ENCODE measurements at places on chromosomes 1 and 21.

DNA sequence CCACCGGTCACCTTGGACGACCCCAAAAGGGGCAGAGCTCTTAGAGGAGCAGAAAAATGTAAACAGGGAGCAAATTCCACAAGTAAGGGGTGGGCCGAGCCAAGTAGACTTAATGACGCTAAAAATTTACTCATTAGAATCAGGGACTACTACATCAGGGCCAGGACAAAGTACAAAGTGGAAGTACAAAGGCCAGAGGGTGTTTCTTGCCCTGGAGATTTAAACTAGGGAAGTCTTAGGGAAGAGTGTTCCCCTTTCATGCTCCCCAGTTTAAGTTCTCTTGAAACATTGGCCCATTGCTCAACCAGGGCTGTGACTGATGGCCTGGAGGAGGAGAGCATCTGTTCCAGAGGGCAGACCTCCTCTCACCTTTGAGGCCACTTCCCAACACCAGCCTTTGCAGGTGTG is 48.6 kb downstream of the BACH1 start:
- no peak for DNase-seq

DNA sequence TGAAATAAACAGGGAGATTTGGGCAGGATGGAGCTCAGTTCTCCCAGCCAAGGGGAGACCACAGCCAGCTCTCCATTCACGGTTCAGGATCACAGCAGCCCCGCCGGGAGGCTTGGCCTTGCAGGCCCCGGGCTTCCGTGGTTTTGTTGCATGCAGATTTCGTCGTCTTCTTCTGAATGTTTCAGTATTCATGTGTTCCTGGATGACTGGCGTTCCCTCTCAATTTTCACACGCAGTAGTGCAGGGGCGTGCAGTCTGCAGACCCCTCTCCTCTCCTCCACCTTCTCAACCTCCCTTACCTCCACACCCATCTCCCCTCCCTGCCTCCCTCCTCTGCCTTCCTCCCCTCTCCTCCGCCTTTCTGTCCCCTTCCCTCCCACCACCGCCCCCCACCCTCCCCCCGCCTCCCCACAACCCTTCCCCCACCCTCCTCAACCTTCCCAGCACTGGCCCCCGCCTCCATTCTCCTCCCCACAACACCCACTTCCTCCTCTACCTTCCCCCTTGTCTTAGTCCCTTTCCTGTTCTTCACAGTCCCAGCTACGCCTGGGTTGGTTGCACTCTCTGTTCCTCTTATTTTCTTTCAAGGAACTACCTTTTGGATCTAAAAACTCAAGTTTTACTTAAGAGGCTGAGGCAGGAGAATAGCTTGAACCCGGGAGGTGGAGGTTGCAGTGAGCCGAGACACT is 8.4 kb upstream of the SLC19A1 start:
- no peak for DNase-seq

DNA sequence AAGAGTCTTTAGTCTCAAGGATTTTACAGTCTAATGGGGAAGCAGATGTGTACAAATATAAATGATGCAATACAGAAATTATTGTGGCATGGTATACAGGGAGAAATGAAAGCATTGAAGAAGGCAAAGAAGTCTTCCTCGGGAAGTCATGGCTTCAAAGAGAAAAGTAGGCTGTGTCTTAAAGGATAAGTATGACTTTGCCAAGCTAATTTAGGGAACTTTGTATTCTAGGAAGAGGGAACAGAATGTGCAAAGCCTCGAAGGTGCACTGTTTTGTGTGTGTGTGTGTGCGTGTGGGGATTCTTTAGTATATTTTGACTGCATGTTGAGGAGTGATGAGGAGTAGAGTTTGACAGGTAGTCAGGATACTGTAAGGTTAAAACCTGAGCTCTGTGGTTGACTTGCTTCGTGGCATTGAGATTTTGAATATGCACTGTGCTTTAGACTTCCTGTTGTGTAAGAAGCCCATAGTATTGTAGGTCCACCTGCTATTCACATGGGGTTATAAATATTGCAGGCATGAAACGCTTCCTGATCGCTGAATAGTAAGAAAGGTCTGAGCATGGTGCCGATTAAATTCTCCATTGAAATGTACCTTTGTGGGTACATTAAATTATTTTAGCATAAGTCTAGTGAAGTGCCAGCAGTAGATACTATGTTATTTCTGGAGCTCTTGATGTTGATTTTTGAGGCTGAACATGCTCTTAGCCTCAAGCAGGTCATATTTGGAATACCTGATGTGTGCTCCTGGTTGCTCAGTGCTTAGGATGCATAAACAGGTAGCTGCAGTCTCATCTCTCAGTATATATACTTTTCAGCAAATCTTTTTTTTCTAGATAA is 8.0 kb downstream of the SMAP2 start:
- DNase-seq: no peak

- no peak for DNase-seq
Measured at GRCh38 chr1:114011796-114012195, 32.5 kb downstream of the OLFML3 start.

GRCh38 chr1:4596486-4596885 is 57.9 kb upstream of the AJAP1 start:
- no peak for DNase-seq

DNA sequence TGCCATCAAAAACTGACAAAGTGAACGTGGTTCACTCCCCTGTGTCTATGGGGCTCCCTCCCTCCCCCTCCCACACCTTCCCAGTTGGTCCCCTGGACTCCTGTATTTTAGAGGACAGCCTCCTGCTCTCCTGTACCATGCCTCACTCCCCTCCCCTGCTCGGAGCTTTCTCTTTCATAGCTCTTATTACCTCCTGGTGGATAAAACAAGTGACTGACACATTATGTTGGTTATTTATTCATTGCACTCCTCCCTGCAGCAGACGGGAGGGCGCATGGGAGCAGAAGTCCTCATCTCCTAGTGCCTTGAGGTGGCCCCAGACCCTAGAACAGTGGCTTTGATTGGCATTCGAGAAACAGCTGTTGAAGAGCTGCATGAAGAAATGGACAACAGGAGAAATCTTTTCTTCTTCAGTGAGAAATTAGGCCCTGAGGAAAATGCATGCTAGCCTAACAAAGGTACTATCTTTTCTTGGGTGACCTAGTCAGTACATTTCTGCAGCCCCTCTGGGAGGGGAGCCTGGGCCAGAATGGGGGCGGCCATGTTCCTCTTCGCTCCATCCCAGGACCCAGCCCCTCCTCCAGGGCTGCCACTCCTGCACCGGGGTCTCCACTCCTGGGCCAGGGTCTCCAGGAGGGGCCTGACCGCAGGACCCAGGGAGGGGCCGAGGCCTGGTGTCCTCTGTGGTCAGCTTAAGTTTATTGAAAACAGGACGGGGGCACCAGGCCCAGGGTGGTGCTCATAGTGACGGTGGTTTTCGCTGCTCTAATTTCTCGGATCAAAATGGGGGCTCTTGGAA is 1.2 kb upstream of the TFF1 start:
- no peak for DNase-seq

DNA sequence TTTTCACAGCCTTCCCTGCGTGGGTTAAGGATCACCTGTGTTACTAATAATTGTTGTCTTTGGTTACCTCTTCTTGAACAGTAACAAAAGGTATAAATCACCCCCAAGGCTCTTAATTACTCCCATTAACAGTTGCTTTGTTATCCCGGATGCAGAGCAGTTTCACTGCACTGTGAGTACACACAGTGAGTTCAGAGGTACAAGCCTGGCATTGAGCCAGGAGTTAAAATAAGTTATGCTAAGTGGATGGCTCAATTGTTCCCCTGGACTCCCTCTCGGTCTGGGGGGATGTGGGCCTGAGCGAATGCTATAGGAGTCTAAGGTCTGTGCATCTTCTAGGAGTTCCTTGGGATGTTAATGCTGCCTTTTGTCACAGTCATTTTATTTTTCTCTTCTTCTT is 258.3 kb downstream of the ATG4C start:
- peak; percentile 78 for DNase-seq

DNA sequence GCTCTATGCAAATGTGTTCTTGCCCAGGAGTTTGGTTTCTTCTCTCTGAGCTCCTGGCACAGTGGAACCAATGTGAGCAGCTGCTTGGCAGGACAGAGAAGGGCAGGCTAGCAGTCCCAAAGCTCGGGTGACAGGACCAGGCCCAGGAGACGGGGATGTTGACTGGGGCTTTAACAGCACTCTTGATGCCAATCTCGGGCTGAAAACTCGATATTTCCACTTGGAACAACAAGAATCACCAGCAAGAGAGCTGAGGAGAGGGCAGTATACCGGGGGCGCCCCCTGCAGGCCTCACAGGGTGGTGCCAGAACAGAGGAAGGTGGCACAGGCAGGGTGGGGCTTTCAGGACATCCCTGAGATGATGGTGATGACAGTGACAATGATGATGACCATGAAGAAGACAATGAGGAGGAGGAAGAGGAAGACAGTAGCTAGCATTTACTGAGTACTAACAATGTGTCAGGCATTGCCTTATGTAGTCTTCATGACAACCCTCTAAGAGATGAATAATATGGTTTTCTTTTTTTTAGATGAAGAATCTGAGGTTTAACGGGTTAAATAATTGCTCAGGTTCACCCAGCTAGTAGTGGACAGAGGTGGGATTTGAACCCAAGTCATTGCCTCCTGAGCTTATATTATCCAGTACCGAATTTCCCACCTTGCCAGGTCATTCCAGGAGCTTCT is 2.7 kb upstream of the KCNJ9 start:
- DNase-seq: peak; percentile 33

DNA sequence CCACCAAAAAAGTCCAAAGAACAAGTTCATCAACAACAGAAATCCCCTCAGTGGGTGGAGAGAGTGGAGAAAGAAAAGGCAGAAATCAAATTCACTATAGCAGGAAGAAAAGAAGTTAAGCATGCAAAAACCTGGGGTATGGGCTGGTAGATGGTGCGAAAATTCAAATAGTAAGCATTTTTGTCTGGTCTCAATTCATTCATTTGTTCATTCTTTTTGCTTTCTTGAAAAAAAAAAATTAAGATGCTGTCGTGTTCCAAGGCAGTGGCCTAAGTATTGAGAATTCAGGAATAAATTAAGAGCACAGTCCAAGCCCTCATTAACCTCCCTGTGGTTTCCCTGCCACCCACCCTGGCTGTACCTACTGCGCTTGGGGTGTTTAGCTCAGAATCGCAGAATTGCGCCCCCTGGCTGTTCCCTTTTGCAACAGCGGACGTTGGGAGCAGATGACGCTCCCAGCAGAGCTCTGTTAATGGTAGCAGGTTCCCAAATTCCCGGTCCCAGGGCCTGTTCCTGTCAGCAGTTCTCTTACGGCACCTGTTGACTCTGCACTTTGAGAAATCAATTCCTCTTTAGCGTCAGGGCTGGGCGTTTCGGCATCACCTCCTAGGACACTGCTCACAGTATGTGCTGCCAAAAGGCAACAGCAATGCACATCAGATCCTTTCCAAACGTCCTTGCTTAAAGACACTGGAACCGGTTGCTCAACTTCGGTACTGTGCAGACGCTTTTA is 34.0 kb upstream of the SSX2IP start:
- DNase-seq: no peak
